ENCODE measurements at places on chromosomes 2 and 18.

GRCh38 chr18:78378403-78378802, 601.2 kb upstream of the SALL3 start:
- no peak for DNase-seq

DNA sequence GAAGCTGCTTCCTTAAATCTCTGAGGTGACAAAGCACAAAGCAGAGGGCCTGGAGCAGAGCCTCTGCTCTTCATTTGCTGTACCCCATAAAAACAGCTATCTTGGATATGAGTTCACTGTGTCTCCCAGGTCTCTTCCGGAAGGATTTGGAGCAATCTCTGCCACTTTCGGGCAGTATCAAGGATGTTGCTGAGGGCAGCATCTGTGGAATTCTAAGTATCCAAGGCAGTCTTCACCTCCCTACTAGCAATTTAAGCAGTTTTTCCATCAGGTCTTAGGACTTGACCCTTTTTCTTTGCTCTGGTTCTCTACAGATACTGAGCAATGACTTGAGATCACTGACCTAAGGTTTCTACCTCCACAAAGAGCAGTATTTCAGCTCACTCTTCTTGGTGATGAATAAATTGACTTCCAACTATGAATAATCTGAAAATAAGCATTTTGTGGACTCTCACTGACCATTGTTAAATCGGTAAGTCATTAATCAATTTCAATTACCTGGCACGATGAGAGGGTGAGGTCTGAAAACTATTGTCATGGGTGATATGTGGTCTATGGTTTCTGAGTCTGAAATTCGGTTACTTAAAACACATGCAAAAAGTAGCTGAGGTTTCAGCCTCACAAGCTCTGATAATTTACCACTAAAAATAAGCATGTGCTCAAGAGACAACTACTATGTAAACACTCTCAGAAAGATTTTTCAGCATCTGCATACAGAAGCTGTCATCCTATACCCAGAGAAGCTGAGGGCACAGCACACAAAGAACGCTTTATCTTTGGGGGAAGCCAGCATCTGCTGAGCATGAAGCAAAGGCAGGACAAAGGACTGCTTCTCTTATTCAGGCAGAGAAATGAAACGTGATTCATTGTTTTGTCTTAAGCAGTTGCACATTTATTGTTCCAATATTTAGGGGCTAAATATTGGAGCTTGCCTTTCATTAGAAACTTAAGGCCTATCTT, 32.1 kb upstream of the SPATS2L start:
- DNase-seq = no peak

DNA sequence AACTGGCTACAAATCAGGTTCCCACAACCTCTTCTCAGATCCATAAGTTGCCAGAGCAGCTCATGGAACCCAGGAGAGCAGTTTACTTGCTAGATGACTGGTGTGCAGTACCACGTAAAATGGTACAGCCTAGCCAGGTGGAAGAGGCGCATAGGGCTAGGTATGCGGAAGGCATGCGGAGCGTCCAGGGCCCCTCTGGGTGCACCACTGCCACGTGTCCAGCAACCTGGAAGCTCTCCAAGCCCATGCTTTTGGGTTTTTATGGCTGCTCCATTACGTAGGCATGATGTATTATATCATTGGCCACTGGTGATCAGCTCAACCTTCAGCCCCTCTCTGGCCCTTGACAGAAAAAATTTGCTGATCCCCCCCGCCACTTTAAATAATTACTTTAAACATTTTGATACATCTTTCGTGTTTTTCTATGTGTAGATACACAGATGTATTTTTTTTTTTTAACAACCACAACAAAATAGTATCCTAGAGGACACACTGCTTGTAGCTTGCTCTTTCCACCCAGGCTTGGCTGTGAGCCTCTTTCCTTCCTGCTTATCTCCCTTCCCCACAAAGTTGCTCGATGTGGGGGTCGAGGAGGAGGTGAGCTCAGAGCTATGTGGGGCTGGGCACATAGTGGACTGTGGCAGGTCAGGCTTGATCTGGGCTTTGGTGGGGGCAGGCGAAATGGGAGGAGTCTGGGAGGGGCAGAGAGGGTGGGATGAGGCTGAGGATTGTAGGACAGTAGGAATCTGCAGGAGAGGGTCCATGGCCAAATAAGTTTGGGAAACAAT, 65.4 kb upstream of the MCFD2 start:
- no peak for DNase-seq

DNA sequence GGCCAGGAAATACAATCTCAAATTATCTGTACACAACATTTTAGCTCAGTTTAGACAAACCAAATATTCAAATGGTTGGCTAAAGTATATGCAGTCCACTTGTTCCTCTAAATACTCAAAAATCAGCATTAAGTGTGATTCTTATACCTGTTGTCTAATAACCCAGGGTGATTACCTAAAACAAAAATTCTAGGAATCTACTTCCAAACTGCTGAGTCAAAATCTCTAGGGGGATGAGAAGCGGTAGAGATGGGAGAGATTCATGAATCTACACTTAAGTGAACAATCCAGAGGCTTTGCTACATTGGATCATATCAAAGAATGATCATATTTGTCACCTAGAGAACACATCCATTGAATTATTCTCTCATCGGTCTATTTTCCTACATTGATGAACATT, 420.9 kb upstream of the PKDCC start:
- DNase-seq = no peak

DNA sequence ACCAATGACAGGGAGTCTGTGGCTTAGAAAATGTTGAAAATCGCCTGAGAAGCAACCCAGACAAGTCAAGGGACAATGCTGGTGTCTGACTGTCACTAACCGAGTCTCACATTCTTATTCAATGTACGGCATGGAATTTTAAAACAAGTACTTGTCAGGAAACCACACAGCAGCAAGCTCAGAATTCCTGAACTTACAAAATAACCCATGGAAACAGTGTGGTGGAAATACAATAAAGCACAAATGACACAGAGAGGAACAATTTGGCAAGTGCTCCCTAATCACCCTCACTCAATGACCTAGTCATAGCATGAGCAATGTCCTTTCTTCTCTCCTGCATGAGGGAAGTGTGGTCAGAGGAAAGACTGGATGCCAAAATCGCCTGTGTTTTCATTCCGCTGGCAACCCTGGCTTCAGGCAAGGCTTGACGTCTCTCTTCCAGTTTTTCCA, 154.0 kb downstream of the SATB2 start:
- no peak for DNase-seq

GRCh38 chr2:12348216-12348615, 368.5 kb upstream of the TRIB2 start:
- DNase-seq = no peak

DNA sequence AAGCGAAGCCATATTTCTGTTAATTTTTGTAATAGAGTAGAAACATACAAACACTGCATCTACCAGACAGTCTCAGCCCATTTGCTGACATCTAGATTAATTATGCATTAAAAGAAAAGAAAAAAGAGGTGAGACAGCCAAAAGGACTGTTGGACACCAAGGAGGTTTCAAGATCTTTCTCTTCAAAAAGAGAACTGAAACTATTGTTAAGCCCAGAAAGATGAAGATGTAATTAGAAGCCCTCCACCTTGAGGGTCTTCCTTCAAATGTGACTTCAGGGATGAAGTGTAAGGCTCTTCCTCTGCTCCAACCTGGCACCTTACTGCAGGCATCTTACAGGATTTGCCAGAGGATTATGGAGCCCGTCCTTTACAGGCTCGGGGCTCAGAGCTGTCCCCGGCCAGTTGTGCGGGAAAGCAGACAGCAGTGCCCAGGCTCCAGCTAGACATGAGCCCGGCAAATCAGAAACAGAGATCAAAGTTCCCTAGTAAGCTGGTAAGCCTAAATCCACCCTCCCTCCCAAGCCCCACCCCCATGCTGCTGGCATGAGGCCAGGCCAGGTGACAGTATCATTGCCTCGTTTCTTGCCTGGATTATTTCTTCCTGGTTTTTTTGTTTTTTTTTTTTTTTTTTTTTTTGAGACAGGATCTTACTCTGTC, 38.9 kb downstream of the ADI1 start:
- no peak for DNase-seq

- no peak for DNase-seq
Measured at GRCh38 chr2:226443112-226443511, 356.5 kb downstream of the IRS1 start.

GRCh38 chr2:205908212-205909183, 177.5 kb downstream of the INO80D start:
- DNase-seq = no peak

- DNase-seq = peak; percentile 61
Measured at GRCh38 chr2:43131051-43131889, 95.1 kb downstream of the ZFP36L2 start.

GRCh38 chr2:232372231-232373208, 6.0 kb upstream of the ALPP start:
- DNase-seq = no peak

DNA sequence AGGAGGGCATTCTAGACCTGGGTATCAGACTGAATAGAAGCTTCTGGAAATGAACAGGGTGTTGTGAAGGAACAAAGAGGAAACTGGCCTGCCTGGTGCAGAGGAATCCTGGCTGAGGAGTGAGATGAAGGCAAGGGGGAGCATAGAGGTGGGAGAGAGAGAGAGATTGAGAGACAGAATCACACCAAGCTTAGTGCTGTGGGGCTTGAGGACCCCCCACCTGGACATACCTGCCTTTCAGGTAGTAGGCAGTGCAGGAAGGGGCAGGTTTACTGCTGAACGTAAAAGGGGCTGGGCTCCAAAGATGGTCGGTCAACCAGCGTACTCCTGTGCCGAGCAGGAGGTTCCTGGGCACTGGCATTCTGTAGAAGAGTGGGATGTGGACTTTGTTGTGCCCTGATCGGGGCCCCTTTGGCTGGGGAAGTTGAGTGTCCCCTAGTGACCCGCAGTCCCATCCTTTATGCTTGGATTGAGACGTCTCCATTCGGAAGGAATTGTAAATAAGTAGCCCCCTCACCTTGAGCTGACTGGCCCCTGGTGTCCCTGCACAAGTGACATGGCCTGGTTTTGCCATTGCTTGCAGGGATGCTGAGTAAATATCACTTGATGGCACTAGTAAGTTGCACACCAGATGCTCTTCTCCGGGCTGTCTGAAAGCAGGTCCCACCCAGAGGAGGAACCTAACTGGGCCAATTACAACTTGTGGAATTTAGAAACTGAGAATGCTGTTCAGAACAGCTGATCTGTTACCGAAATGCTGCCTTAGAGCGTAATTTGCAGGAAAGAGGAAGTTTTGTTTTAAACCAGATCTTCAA, 1.4 kb downstream of the UBE2F start:
- peak; percentile 21 for DNase-seq

DNA sequence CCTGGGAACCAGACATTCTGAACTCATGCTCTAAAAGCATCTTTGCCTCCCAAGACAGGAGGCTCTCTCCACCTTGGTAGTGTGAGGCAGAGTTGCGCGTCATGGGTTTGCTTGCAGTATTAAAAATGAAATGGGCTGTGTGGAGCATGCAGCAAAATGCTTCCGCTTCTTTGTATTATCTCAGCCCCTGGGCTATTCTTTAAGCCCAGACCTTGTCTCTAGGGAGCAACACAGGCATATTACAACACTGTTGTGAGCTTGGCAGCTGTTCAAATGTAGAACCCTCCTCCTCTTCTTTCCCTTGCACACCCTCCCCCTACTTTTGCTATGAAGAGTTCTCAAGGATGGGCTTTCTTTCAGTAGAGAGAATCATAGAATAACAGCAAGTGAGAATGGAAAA, 185.1 kb upstream of the LHCGR start:
- DNase-seq = no peak

GRCh38 chr2:131105950-131106801, 1.0 kb downstream of the PLEKHB2 start:
- no peak for DNase-seq

DNA sequence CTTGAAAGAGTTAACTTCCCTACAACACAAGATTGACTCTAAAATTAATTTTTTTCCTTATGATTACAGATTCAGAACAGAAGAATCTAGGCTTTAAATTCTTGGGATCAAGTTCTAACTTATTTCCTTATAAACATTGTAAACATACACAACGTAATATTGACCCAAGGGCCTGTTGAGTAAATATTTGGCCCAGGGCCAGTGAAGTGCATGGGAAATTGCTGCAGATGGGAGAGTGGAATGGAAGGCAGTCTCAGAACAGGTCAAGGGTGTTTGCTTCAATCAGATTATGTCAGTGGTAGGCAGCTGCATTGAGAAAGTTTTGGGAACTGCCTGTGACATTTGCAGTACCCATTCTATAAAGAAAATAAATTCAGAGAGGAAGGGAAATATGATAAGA, 137.6 kb downstream of the MYO1B start:
- DNase-seq = no peak

GRCh38 chr2:179440642-179441251, 176.1 kb upstream of the SESTD1 start:
- DNase-seq = no peak

- DNase-seq = no peak
Measured at GRCh38 chr2:57720728-57721627, 325.6 kb upstream of the VRK2 start.

DNA sequence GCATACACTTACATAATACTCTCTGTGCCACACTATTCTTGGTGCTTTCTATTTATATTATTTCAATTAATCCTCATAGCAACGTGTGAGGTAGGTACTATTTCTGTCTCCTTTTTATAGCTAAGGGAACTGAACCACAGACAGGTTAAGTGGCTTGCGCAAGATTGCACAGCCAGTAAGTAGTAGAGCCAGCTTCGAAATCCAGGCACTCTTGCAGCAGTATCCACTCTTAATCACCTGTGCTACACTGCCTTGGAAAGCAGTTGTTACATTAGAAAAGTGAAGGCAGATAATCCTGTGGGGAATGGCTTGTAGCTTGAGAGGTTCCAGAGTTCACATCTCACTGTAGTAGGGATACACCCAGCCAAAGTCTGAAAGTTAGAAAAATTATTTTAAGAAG, 198.3 kb downstream of the LDLRAD4 start:
- no peak for DNase-seq

DNA sequence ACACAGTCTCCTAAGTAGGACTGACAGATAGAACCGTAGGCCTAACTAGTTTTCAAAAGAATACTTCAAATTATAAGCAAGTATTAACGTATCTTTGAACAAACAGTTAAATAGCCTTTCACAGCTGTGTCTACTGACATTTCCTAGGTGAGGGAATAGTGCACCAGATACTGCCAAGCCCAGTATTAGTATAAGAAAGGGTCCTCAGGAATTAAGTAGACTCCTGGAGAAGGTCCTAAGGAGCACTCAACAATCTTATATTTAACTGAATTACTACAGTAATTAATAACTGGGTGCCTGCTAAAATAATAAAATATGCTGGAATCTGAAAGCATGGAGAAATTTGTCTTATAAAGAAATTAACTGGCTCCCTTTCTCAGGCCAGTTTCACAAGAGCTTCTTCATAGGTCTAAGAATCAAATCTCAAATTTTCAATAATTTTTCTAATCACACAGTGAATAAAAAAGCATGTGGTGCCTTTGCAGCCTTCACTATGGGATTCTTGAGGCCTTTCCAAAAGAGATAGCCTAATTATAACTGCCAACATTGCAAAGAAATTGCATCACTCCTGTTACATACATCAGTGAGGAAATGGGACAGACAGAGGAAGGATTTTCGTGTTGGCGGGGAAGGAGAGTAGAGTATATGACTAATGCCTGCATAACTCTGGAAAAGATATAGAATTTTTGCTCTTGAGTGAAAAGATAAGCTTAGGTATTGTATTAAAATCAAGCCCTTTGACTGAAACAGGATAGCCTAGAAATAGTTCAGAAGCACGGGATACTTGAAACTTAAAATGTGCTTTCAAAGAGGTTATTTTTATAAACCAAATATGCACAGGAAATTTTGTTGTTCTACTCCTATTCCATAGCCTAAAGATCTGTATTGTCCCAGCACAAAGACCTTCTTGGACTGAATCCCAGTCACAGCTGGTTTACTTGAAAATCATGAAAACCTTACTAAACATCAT, 228.6 kb upstream of the STK17B start:
- DNase-seq = no peak

- DNase-seq = no peak
Measured at GRCh38 chr18:75125382-75126331, 83.3 kb downstream of the PTGR3 start.
